ENCODE measurements at places on chromosomes 2 and 18.

- DNase-seq, result no peak
Measured at GRCh38 chr2:140349695-140350094, 1569.5 kb upstream of the NXPH2 start.

DNA sequence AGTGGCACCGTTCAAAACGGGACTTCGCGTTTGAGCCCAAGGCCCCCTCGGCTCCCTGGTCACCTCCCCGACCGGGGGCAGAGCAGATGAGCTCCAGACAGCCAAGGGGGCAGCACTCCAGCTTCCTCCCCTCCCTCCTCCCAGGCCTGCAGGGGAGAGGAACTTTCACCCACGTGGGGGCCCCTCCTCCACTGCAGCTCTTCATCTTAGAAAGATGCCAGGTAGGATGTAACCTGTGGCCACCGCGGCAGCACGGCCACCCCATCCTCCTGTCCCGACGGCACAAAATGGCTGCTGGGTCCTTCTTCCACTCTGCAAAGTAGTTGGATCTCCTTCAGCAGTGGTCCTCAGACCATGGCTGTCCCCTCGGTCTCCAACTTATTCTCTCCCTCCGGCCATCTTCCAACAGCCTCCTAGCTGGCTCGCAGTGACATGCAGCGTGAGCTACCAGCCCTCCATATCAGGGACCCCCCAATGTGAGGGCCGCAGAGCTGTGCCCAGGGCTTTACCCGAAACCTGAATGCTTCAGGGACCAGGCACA is 94.5 kb upstream of the ID2 start:
- no peak for DNase-seq

GRCh38 chr2:119264781-119265692 is 41.4 kb downstream of the STEAP3 start:
- peak; percentile 34 for DNase-seq

DNA sequence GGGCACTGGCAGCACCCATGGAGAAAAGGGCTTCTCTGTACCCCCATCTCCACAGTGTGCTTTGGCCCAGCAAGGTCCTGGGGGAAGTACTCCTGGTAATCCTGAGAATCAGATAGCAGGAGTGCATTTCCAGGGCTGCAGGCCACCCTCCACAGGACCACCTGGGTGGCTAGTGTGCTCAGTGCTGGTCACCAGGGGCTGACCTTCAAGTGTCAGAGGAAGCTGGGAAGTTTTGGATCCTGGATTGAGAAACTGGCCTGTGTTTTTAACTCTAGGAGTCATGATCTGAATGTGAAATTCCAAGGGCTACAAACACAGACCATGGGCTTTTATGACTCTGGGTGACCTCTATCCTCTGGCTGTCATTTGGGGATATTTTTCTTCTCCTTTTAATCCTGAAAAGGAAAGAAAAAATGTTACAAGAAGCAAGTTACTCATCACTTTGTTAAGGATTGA is 9.3 kb downstream of the RHOB start:
- no peak for DNase-seq

GRCh38 chr2:84888401-84889276 is 7.8 kb upstream of the TRABD2A start:
- no peak for DNase-seq

- DNase-seq, result no peak
Measured at GRCh38 chr2:134312482-134312881, 58.6 kb downstream of the MGAT5 start.

DNA sequence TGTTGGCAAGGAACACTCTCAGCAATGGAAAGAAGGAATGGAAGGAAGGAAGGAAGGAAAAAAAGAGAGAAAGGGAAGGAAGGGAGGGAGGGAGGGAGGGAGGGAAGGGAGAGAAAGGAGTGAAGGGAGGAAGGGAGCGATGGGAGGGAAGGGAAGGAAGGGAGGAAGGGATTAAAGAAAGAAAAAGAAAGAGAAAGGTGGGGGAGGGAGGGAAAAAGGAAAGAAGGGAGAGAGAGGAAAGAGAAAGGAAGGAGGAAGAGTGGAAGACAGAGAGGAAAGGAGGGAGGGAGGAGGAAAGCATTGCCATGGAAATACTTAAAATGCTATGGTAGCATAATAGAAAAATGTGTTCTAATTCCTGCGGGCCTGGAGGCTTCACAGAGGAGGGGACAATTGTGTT is 22.4 kb downstream of the TTR start:
- no peak for DNase-seq

- no peak for DNase-seq
Measured at GRCh38 chr2:238638100-238638981, 209.5 kb upstream of the TWIST2 start.

DNA sequence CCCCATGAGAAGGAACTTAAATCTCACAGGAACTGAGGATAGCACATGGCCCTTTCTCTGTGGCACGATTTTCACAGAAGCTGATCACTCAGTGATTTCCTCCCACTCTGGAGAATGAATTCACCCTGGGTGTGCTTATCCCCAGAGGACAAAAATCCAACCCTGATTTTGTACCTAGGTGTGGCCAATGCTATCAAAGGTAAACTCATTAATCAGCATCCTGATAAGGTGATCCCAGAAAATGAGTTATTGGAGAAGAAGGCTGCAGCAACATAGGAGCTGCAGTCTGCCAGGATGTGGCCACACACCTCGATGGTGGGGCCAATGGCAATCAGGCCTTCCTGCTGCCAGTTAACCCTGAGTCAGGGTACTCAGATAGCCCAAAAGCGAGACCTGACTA is 8.2 kb upstream of the SULT1C2 start:
- no peak for DNase-seq

GRCh38 chr18:57190026-57190425 is 43.1 kb downstream of the BOD1L2 start:
- DNase-seq, result no peak

- DNase-seq, result no peak
Measured at GRCh38 chr2:235384624-235385023, 109.2 kb upstream of the AGAP1 start.

DNA sequence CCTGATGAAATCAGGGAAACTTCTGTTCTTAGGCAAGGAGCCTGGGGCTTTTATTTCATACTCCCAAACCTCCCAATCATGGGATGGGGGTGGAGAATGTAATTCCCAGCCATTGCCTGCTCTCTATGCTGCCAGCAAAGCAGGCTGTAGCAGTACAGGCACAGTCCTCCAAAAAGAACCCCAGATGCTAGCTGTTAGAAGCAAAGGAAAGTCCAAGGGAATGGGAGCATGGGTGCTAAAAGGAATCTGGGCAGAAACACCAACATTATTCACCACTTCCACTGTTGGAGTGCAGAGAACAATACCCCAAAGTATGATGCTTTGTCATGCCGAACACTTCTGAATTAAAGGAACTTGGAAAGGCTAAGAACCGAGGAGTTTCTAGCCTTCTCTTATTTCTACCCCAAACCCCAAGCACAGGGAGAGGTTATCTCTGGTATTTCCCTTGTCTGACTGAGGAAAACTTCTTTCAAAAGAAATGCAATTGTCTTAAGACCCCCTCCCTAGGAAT is 24.7 kb downstream of the MDH1 start:
- DNase-seq, result no peak

DNA sequence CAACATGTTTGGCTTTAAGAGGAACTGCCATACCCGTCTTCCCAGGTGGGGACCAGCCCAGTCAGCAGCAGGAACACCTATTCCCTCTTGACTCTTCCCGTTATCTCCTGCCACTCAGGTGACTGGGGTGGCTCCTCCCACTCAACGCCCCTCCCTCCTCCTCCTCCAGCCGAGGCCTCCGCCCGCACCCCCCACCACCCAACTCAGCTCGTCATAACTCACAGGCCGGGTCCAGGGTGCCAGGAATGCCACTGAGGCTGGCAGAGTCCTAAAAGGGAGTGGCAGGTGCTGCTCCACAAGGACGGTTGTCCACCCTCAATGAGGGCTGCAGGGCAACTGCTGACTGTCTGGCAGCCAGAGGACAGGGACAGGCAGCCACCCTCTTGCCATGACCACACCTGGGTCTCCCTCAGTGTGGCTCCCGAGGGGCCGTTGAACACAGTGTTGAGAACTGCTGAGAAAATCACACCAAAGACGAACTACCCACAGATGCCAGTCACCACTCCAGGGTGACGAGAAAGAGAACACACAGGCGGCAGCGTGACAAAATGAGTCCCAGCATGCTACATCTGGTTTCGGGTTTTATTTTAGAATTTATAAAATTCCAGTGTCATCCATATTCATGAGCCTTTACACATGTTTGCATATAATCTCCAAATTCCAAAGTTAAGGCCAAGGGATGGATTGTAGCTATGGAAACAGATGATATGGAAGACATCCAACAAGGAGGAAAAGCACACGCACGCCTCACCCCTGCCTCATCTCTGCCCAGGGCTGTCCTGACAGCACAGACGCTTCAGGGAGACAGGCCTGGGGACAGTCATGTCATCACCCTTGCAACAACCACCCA is 38.5 kb downstream of the ANO7 start:
- DNase-seq, result no peak

GRCh38 chr2:220904015-220904414 is 668.1 kb downstream of the EPHA4 start:
- no peak for DNase-seq

- DNase-seq, result no peak
Measured at GRCh38 chr2:19139386-19139785, 219.0 kb downstream of the OSR1 start.

GRCh38 chr18:24072743-24073142 is 58.2 kb downstream of the TTC39C start:
- no peak for DNase-seq

DNA sequence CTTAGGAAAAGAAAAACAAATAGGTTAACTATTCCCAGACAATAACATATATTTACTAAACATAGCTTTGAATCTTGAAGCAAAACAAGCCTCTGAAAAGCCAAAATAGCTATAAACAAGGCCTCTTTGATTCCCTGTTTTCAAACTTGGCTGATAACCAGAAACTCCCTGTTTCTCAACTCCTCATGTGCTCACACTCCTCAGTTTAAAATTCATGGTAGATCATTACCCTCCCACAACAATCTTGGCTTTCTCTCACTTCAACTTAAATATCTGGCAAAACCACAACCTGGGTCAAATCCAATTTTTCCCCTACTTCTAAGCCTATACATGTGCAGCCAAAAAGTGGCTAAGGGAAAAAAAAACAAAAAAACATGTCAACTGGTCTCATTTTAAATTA is 15.6 kb downstream of the SUCLG1 start:
- DNase-seq, result no peak

GRCh38 chr2:152541712-152542111 is 175.5 kb downstream of the PRPF40A start:
- no peak for DNase-seq

DNA sequence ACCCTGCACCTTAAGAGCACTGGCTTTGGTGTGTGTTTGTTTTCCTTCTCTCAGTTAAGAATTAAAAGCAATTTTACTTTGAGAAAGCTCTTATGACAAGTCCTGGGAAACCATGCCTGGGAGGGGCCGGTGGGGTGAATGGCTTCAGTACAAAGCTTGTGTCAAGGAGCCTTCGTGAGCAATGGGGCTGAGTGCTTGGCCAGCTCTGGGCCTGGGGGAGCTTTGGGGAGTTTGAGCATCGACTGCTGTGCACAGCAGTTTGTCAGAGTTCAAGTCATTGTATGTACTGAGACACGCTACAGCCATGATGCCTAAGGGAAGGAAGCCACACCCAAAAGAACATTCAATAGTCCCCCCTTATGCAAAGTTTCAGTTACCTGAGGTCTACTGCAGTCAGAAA is 75.8 kb downstream of the ARHGEF4 start:
- no peak for DNase-seq

- DNase-seq, result no peak
Measured at GRCh38 chr18:48202006-48202348, 207.2 kb downstream of the ZBTB7C start.

GRCh38 chr18:33183136-33183535 is 257.4 kb downstream of the CCDC178 start:
- no peak for DNase-seq

DNA sequence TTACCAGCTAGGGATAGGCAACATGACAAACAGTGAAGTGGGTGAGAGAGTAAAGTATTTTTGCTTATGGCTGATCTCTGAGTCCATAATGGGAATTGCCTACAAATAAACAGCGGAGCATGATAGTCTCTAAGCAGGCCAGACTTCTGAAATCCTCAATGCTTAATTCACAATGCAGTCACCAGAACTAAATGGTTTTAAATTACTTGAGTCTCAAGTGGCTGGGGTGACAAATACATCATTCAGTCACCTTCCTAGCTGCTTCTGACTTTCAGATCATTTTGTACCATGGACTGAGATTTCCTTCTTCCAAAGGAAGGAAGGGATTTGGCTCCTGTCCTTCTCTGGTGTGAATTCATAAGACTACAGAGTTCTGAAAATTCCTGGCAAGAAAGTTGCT is 82.8 kb upstream of the RMP24 start:
- no peak for DNase-seq

GRCh38 chr2:85647823-85648526 is 20.0 kb downstream of the SFTPB start:
- DNase-seq, result no peak

DNA sequence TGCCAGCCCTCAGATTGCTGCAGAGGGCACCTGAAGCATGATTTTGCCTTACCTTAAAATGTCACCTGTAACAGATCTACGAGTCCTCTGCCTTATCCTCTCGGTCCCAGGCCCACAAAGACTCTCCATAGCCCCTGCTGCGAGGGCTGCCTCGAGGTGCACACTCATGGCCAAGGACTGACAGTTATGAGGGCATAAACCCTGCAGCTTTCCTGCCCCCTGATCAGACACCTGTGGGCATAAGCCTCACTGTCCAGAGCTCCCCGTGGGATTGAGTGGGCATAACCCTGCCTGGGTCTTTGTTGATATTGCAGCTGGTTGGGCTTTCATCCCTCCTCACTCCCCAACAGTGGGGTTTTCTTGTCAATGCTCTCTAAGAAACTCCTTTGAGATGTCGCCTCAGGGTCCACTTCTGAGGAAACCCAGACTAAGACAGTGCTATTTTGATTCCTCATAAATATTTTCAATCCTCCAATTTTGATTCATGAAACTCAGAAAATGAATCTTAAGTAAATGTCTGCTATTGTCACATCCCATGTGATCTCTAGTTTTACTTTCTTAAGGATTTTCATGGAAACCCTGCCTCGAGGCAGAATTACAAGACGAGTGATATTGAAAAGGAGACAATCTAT is 108.5 kb upstream of the NCK2 start:
- DNase-seq, result no peak

GRCh38 chr2:227340106-227340505 is 15.1 kb downstream of the MFF start:
- no peak for DNase-seq

- DNase-seq, result no peak
Measured at GRCh38 chr18:46419391-46420141, 237.5 kb downstream of the LOXHD1 start.

GRCh38 chr2:207258263-207258991 is 92.7 kb upstream of the KLF7 start:
- no peak for DNase-seq

DNA sequence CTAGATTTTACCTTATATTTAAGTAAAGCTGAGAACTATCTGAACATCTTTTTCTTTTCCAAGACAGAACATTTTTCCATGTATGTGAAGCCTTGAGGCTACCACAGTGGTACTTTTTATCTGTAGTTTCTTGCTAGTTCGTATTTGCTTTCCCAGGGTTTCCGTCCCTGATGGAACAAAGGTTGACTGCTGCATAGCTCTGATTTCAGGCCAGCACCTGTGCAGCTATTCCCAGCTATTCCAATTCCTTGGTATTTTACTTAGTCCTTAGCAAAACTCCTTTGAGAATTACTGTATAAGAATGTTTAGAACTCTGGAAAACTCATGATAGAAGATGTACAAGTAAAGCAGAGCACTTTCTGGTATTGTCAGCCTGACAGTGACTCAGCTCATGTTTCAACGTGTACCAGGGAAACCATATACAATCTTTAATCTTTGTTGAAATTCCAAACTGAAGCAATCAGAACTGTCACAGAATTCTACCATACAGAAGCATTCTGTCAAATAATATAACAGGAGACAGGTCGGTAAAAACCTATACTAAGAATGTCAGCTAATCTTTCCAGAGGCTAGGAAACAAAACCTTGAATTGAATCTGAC is 162.2 kb downstream of the PKP4 start:
- no peak for DNase-seq
